ENCODE measurements at places on chromosomes 7 and 10.

GRCh38 chr10:110394296-110394695, 89.6 kb upstream of the SMNDC1 start:
- no peak for DNase-seq

- no peak for DNase-seq
Measured at GRCh38 chr10:109587366-109587765, 335.9 kb downstream of the XPNPEP1 start.

DNA sequence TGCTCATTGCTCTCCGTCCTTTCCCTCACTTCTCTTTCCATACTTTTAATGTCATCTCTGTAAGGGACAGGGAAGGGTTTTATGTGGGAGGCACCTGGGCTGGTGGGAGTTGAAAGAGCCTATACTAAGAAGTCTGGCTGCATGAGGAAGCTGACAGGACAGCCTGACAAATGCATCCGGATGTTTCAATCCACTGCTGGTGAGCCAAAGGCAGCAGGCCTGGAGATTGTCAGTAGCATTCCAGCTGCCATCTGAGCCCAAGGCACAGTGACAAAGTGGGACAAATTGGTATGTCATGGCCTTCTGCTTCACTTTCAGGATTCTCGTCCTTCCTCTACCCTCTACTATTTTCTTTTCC, 218.4 kb downstream of the STK31 start:
- DNase-seq = no peak

GRCh38 chr10:110742801-110743200, 98.7 kb downstream of the RBM20 start:
- DNase-seq = no peak

- DNase-seq = no peak
Measured at GRCh38 chr7:157675427-157675927, 338.7 kb downstream of the DNAJB6 start.

- peak; percentile 90 for DNase-seq
Measured at GRCh38 chr7:139341058-139341775, at the start of gene FMC1. Gene FMC1, plus strand, starts transcription at chr7:139341337. Its CDS starts 48 bp downstream, at chr7:139341385.

DNA sequence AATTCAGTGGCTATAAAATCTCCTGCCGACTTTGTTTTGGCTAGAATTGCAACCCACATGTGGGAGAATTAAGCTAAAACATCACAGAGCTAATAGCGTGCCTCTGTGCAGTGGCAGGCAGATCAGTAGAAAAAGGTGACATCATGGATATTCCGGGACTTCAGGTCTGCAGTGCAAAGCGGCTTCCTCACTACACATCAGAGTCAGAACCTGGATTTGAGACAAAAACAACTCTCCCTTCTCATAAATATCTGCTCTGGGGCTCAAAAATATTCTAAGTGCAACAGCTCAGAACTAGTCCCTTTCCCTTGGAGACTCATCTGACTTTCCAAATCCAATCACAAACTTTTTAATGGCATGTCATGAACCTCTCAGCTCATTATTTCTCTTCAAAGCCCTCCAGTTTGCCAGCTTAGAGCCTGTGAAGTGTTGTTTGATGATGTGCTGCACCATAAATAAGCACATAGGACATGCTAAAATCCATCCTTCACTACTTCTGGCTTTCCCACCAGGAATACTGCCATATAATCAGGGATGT, 337.1 kb downstream of the RNLS start:
- no peak for DNase-seq

DNA sequence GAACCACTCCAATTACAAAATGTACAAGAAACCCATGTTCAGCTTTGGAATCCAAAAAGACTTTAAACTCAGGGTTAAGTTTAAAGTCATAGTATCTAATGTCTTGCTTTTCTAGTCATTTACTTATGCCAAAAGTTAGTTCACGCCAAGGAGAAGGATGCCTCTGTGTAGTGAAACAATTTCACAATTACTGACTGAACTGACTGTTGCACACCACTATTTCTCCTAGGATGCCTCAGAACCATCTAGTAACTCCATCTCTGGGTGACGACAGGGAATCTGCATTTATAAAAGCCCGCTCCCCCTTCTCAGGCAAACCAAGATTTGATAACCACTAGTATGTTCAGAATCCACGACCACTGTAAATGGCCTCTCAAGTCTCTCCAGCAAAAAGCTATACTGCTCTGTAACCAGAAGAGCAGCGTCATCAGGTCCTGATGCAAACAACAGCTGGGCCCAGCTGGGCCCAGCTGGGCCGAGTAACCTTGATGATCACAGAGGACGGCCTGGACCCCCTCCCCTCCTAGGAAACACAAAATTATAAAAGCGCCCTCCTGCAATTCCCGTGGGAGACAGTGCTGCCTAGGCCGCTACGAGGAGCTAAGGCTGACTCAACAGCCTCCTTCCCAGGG, 680 bp upstream of the ADO start:
- no peak for DNase-seq

GRCh38 chr10:43038783-43039623, 37.9 kb upstream of the RET start:
- DNase-seq = no peak

DNA sequence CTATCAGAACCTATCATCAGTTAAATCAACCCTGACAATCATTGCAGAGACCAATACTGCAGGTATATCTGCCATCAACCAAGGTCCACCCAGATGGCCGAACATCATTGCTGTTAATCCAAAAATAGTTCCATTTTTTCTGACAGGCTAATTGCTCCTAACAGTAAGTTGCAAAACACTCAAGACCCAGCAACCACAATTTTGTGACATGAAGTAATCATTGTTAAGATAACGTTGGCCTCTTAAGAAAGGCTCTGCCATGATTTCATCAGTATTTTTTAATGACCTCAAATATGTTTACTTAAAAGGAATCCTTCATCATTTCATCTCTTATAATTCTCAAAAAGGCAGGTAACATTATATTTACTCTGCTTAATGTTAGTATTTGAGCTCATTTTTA, 553.4 kb upstream of the POM121L12 start:
- DNase-seq = no peak

- DNase-seq = peak; percentile 8
Measured at GRCh38 chr7:117873310-117874190, at the start of gene CTTNBP2. Gene CTTNBP2, minus strand, starts transcription at chr7:117873441. Its CDS starts 26 bp downstream, at chr7:117873415.

DNA sequence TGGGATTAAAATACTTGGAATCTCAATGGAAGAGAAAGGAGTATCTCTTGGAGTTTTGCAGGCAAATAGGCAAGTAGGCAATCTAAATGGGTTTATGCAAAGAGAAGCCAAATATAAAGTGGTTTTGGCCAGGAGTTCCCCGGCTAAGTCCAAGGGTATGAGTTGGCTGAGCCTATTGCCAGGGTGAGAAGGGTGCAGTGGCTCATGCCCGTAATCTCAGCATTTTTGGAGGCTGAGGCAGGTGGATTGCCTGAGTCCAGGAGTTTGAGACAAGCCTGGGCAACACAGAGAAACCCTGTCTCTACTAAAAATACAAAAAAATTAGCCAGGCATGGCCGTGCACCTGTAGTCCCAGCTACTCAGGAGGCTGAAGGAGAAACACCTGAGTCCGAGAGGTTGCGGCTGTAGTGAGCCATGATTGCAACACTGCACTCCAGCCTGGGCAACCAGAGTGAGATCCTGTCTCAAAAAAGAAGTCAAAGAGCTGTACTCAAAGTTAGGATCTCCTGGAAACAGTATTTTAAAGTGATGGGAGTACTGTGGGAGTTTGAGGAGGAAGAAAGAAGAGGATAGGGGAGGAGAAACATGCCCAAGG, 130.4 kb upstream of the RAB18 start:
- DNase-seq = no peak

DNA sequence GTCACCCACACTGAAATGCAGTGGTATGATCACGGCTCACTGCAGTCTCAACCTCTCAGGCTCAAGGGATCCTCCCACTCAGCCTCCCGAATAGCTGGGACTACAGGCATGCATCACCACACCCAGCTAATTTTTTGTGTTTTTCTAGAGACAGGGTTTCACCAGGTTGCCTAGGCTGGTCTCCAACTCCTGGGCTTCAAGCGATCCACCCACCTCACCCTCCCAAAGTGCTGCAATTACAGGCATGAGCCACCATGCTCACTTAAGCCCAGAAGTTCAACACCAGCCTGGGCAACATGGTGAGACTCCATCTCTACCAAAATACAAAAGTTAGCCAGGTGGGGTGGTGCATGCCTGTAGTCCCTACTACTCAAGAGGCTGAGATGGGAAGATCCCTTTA, 33.5 kb downstream of the GDI2 start:
- no peak for DNase-seq

- peak; percentile 10 for DNase-seq
Measured at GRCh38 chr10:13448216-13448615, 80.6 kb downstream of the BEND7 start.

DNA sequence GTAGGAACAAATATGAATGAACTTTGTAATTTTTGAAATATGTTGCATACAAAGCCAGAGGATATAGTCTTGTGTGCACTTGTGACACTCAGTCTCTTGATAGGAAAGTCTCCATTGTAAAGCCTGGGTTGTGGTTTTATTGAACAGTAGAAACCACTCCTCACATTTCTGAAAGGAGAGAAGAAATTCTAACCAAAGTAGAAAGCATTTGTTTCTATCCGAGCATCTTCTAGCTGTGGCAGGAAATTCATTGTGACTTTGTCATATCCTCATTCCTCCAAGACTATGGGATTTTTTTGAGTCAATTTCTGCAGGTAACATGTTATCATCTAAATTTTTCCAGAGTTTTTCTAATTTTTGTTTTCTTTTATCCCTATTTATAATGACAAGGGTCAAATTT, 55.5 kb upstream of the NCF1 start:
- no peak for DNase-seq

- DNase-seq = no peak
Measured at GRCh38 chr7:138581065-138581464, 120.1 kb downstream of the SVOPL start.

- DNase-seq = no peak
Measured at GRCh38 chr10:43921881-43922280, 273.2 kb upstream of the ZNF32 start.

GRCh38 chr7:23117841-23118240, 12.3 kb downstream of the KLHL7 start:
- DNase-seq = no peak

DNA sequence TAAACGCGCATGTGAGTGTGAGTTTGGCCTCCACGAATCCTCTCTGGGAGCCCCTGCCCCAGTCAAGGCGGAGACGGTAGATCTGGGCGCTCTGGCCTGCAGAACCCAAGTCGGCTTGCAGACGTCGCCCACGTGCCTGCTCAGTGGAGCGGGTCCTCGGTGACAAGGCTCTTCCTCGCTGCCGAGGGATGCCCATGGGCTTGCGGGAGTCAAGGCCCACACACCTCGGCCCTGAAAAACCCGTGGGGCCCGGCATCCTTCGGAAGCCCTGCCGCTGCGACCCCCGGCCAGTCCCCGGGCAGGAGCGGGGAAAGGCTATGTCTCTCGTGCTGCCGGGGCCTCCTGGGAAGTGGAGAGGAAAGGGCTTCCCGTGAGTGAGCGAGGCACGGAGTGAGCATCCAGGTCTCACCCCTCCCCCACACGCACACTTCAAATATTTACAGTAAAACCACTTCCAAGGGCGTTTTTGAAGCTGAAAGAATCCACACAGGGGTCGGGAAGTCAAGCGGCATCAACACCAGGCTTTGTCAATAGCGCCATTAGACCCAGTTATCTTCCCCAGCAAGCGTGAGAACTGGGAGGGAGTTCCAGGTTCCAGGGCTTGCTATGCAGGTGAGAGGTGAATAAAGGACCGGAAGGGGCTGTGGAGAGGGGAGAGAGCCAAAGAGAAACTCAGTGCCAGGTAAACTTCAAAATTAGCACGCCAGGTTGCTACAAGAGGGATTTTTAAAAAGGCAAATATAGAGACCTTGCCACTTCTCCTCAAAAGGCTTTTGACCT, 1.1 kb upstream of the MNX1 start:
- no peak for DNase-seq

DNA sequence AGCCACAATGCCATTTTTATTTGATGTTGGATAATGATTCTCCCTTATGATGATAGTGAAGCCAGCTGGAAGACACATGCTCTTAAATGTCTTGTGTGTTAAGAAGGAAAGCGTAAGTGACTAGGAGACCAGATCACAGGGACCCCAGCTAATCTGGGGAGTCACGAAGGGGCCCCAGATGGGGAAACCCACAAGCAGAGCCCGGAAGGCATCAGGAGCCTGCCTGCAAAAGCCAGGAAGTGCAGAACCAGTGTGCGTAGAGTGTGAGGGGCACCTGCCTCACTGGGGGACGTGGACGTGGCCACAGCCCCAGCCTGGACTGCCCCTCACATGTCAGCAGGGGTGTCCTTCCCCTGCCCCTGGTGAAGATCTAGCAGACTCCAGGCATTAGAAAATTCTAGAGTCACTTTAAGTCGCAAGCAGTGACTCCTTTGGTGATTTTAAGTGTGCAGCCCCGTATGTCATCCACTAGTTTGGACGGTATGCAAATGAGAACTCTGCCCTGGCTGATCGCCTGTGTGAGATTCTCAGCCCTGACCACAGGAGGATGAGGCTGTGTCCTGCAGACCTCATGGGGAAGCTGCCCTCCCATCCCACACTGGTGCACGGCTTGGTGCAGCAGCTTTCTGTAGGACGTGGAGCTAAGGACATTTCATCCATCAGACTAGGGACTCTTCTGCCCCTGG, 243.0 kb downstream of the WDR37 start:
- DNase-seq = no peak

DNA sequence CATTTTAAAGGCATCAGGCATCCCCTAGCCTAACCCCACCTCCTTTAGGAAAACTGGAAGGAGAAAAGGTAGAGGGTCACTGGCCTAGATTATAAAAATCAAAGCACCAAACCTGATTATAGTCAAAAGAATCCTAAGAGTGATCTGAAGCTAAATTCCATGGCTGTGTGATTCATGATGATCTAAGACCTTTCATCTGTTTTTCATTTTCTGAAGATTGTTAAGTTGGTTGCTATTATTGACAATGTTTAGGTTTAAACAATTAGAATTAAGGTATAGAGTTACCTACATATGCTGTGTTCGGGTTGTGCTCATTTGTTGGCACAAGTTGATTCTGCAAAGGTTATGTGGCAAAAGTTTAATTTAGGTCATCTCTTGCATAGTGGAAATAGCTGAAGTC, 148.7 kb downstream of the BICC1 start:
- peak; percentile 83 for DNase-seq

DNA sequence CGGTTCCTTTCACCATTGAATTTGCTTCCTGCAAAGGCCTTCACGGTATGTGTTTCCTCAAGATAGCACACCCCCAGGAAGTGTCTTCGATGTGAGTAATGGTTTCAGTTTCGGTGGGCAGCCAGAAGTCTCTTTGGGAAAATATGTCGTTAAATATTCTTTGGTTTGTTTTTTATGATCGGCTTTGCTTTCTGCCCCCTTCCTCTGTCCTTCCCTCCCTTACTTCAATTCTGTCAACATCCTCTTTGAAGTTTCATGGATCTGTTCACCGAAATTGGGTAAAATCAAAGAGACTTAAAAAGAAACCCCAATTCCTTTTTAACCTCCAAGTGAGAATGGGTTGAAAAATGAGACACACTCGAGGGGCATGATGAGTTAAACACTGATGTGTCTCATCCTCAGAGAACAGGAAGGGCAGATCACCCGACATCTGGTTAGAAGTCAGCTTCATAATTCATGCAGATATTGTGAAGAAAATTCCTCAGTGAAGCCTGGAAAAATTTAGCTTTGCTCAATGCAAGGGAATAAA, 170.8 kb upstream of the HABP2 start:
- no peak for DNase-seq
